Cortex of kidney (tissue), 1 donor: ENCODE measurements at places on chromosomes 13 and 19.

DNA sequence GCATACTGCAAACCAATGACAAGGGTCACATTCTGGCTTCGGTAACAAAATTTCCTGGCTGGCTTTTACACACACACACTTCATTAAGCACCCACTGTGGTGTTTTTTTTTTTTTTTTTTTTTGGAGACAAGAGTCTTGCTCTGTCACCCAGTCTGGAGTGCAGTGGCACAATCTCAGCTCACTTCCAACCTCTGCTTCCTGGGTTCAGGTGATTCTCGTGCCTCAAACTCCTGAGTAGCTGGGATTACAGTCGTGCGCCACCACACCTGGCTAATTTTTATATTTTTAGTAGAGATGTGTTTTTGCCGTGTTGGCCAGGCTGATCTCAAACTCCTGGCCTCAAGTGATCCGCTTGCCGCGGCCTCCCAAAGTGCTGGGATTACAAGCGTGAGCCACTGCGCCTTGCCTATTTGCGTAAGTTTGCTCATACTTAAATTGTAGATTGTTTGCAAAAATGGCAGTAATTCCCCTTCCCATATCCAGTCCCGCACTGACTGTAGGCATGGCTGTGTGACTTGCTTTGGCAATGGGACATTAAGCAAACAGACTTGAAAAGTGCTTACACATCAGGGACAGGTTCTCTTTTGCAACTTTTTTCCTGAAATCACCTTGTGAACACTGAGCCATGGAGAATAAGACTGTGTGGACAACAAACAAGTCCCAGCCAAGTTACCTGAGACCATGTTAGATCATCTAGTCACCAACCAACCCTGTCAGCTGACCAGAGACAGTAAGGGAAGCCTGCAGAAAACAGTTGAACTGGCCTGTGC lies 42.1 kb upstream of the EBPL start:
- no peak for DNase-seq

- no peak for DNase-seq
These were observed 24.8 kb upstream of the ZNF527 start for GRCh38 chr19:37346091-37346490.

GRCh38 chr13:39918620-39919236 lies 263.3 kb downstream of the COG6 start:
- no peak for DNase-seq

GRCh38 chr13:99590519-99591011 lies 89.3 kb downstream of the TM9SF2 start:
- DNase-seq, result no peak

GRCh38 chr13:110416131-110417025 lies 109.3 kb downstream of the COL4A2 start:
- DNase-seq, result no peak

DNA sequence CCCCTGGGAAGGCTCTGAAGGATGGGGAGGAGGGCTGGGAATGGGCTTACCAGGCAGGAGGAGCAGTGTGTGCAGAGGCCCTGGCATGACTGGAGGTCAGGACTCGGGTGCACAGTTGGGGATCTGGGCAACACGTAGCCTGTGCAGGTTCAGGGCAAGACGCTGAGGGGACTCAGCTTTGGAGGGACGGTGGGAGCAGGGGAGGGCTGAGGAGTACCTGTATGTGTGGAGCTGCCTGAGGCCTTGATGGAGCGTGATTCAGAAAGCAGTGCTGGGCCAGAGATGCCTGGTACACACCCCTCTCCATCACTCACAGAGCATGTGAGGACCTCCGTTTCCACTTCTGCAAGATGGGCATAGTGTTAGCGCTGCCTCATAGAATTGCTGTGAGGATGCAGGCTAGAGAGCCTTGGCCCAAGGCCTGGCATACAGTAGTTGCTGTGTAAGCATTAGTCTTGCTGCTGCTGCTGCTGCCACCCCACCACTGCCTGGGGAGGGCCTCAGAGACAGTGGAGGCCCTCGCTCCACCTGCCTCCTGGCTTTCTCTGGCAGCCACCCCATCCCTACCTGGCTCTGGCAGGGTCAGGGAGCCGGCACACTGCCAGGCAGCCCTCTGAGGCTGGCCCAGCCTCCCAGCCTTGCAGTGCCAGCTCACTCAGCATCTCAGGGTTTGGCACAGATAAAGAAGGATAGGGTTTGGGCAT lies 2.4 kb downstream of the PAK4 start:
- no peak for DNase-seq

- no peak for DNase-seq
These were observed 2.8 kb downstream of the MRPS12 start for GRCh38 chr19:38933544-38933943.

DNA sequence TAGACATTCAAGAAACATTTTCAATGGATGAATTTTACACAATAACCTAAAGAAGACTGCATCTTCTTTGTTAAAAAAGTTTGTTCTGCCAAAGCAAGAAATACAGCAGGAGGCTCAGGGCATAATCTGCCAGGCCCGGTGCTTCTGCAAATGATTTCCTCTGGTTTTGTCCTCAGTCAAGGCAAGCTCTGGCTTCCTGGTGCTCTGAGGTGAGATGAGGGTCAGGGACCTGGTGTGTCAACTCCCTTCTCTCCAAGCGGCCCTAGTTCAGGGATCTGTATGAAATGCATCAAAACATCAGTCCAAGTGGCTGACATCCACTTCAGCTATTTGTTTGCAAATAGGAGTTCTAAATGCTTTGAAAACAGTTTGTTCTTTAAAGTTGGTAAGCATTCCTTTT lies 31.6 kb downstream of the LACC1 start:
- no peak for DNase-seq

GRCh38 chr13:74895042-74895796 lies 586.8 kb downstream of the TBC1D4 start:
- DNase-seq, result no peak

DNA sequence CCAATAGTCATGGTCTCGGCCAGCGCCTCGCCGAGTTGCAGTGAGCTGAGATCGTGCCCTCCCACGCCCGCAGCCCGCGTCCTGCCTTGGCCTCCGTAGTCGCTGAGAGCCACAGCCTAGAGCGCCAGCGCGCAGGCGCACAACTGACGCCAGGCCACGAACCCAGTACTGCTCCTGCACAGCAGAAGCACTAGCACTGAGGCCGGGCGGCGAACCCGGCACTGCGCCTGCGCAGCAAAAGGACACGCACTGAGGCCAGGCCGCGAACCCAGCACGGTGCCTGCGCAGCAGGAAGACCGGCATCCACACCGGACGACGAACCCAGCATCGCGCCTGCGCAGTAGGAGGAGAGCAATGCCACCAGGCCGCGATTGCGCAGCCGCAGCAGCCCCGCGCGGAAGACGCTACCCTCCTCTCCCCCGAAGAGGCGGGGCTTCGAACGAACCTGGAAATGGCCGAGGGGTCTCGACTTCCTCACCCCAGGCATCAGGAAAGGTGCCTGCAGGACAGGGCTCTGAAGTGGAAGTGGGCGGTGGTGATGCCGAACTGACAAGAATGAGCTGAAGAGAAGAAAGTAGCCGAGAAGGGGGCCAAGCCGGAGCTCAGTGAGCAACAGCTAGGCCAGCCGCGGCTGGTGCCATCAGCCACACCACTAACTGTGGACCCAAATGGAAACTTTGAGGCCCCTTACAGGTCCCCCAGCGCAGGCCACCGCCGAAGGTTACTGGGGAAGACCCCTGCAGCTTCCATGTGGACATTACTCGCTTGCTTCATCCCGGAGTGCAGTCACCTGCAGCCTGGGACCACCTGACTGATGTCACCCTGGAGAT lies 7.5 kb downstream of the F10 start:
- no peak for DNase-seq

DNA sequence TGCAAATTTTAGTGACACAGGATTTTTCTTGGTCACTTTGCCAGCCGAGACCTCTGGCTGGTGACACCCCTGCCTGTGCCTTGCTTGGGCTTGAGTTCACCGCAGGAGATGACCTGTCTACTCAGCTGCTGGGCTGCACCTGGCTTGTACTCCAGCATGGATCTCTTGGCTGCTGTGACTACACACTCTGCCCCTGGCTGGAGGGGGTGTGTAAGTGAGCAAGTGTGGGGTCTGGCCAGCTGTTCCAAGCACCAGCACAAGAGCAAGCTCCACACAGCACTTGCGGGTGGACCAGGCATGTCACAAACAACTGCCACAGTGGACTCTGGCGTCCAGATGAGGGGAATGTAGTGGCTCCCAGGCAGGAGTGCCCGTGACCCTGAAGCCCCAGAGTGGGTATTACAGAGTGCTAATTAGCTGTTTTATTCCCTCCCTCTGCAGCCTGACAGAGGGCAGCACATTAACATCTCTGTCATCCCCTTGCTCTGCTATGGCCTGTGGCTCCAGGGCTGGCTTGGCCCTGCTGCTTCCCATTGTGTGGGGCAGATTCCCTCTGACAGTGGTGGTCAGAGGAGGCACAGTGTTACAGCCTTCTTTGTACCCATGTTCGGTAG lies 1387.2 kb downstream of the OLFM4 start:
- DNase-seq, result no peak

- no peak for DNase-seq
These were observed 1263.1 kb downstream of the PCDH9 start for GRCh38 chr13:65966991-65967451.

DNA sequence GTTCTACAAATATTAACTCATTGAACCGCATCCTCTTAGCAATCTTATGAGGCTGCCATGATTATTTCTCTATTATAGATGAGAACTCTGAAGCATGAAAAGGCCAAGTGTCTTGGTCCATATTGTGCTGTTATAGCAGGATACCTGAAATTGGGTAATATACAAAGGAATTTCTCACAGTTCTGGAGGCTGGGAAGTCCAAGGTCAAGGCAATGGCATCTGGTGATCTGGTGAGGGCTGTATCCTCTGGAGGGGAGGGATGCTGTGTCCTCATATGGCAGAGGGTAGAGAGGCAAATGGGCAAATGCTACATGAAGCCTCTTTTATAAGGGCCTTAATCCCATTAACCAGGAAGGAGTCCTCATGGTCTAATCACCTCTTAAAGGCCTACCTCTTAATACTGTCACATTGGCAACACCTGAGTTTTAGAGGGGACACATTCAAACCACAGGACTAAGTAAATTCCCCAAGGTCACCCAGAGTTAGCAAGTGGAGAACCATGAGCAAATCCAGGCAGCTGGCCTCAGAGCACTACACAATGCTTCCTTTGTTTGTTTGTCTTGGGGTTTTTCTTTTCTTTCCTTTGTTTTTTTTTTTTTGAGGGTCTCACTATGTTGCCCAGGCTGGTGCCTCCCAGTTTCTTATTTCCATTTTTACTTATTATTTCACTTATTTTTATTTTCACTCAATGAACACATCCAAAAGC lies 55.9 kb upstream of the LATS2 start:
- DNase-seq, result no peak

DNA sequence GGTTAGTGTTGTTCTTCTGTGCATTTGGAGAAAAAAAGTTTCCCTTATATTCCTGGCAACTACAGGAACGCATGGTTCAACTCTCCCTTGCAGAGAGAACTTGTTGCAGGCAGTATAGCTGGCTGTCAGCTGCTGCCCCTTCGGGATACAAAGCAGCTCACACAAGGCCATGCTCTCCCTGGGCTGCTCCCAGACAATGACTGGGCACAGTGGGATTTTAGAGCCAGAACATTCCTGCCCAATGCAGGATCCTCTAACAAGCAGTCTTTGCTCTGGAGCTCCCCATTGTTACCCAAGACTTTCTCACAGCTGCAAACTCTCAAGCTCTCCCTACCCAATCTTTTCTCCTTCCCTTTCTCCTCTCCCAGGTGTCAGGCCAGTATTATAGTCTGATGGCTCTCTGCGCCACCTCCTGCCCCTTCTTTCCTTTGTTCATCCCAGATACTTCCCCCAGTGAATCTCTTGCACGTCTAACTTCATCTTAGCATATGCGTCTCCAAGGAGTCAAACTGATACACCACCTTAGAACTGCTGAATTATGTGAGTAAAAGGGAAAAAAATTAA lies 27.5 kb upstream of the SERPINE3 start:
- DNase-seq, result no peak

- no peak for DNase-seq
These were observed 1.6 kb downstream of the LPAR6 start for GRCh38 chr13:48411147-48411794.

DNA sequence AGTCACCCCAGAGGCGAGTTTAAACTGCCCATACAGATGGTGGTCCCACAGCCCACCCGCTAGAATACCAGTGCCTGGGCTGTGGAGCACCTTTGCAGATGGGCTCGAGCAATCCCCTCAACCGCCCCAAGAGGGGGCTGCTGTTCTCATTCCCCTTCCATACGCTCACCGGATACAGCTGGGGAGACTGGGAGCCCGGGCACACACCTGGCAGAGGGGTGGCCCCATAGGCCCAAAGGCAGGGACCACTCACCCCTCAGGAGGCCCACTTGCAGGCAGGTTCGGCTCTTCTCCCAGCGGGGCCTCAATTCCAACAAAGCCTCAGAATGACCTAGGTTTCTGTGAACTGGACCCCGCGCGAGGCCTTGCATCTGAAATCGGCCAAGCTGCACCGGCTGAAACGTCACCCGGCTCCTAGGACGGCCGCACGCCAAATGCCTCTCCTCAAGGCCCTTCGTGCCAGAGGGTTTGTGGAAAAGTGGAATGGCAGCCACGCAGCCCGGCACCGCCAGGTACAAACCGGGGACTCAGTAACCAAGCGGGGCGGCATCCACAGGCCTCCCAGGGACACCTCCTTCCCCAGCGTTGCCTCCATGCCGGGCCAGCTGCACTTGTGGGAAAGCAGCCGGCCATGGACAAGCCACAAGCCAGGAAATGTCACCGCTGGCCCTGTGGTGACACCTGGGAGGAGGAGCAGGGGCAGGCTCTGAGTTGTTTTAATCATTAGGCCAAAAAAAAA lies 18.7 kb downstream of the MLLT1 start:
- DNase-seq, result no peak

DNA sequence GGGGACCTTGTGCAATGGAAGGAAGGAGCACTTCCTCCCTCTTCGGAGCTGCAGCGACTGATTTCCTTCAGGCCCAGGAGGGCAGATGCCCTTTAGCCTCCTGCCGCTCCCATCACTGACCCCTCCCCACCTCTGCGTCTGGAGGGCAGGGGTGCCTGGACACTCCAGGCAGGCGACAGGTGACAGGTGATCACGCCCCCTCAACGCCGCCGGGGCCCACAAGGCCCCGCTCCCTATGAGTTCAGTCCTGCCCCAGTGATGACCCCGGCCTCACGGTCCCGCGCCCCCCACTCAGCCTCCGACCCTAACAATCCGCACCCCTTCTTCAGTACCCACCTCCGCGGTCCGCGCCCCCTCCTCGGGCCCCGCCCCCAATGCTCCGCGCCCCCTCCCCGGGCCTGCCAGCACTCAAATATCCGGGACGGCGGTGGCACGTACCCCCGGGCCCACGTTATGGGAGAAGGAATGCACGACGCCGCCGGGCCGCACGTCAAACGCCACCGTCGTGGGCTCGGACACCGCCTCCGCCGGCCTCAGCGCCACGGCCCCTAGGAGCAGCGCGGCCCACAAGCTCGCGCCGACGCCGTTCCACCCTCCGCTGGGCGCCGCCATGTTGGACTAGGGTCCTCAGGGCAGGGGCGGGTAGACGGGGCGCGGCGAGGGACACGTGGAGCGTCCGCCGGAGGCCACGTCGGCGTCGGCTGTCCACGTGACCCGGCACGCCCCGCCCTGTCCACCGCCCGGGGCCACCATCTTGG lies at the start of gene MYDGF:
Gene MYDGF, minus strand, starts transcription at position 620 of the 758 bp plus-strand sequence. Its CDS starts 8 bp downstream, at position 612.
- no peak for DNase-seq
